ENCODE measurements at places on chromosomes 16 and 17.
A peak's percentile ranks its signal among the peaks of the same experiment; 100 is the strongest.

GRCh38 chr16:85894266-85894665 lies 4.7 kb upstream of the IRF8 start:
- no peak for DNase-seq

DNA sequence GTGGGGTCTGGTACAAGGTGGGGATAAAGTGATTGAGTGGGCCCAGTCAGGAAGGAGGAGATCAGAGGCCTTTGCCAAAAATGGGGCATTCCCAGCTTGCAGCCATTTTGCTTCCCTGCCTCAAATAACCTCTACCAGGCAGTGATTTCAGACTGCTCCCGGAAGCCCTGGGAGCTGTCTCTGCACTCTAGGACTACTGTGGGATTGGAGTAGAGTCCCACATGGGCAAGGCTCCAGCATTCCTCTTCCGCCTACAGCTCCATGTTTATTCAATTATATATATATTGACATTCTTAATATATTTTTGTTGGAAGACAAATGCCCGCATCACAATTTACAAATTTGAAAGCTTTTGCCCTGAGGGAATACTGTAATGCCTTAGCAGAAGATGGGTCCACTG lies 13.5 kb downstream of the SUPT6H start:
- DNase-seq: no peak

GRCh38 chr17:45131616-45132319 lies 547 bp downstream of the PLCD3 start:
- DNase-seq: no peak

GRCh38 chr17:42835732-42836131 lies 2.5 kb downstream of the PSME3 start:
- DNase-seq: no peak

GRCh38 chr16:56625943-56626654 lies 518 bp downstream of the MT1E start:
- DNase-seq: peak; percentile 76

GRCh38 chr16:69250081-69250480 lies 61.1 kb upstream of the VPS4A start:
- DNase-seq: peak; percentile 7

All from HFFc6 (cell line).